ENCODE measurements at places on chromosomes 1 and 21. TPM values are rescaled to one million over a fixed set of nuclear protein-coding genes. Genes with fewer than 3 reads are reported as not detected.

DNAJC28 gene
- 2.6 TPM for total RNA-seq

- no peak overlapping the region for H3K27ac ChIP-seq
- no peak for DNase-seq
- no peaks in the 10 kb centered on the region for H3K36me3 ChIP-seq
- no peaks in the 10 kb centered on the region for H3K27me3 ChIP-seq
- H3K4me1 ChIP-seq, result peaks cover 4% of the 10 kb centered on the region
Measured at GRCh38 chr1:172487550-172487949, 43.7 kb upstream of the PIGC start.

GRCh38 chr1:201585093-201585483, 46.2 kb downstream of the NAV1 start:
- no peak overlapping the region for H3K27ac ChIP-seq
- H3K36me3 ChIP-seq, result no peaks in the 10 kb centered on the region
- peaks cover 4% of the 10 kb centered on the region for H3K27me3 ChIP-seq
- H3K4me1 ChIP-seq, result peaks cover 15% of the 10 kb centered on the region

- H3K36me3 ChIP-seq, result no peaks in the 10 kb centered on the region
- no peak overlapping the region for H3K4me3 ChIP-seq
- peak; percentile 38 for DNase-seq
- H3K27me3 ChIP-seq, result peaks cover 31% of the 10 kb centered on the region
- no peak overlapping the region for H3K27ac ChIP-seq
- peaks cover 46% of the 10 kb centered on the region for H3K4me1 ChIP-seq
Measured at GRCh38 chr1:111904478-111905218, 84.8 kb downstream of the KCND3 start.

HSPA6 gene
- total RNA-seq, result 0.22 TPM

CAMK1G gene
- total RNA-seq, result 0.50 TPM

FLG2 gene
- not detected for total RNA-seq

DNA sequence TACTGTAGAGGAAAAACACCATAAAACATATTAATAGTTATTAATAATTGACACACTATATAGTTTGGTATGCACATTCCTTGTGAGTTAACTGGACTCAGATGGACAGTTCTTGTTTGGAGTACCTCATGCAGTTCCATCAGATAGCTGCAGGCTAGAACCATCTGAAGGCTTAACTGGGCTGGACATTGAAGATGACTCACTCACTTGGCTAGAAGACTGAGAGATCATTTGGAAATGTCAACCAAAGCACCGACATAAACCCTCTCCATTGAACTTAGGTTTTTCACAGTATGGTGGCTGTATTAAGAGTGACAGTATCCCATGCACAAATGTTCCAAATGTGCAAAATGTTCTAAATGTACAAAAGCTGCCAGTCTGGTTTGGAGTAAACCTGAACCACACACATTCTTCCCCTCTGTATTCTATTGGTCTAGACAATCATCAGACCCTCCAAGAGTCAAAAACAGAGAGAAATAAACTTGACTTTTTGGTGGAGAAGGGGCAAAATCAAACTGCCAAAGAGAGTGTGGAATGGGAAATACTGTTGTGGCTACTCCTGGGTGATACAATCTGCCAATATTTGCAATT, 708.4 kb downstream of the KCNT2 start:
- no peak overlapping the region for H3K27ac ChIP-seq
- DNase-seq, result no peak
- H3K36me3 ChIP-seq, result no peaks in the 10 kb centered on the region
- no peak overlapping the region for H3K4me3 ChIP-seq
- H3K4me1 ChIP-seq, result peaks cover 6% of the 10 kb centered on the region

- H3K36me3 ChIP-seq, result peaks cover 10% of the 10 kb centered on the region
- peaks cover 16% of the 10 kb centered on the region for H3K4me1 ChIP-seq
- peak; percentile 95 for DNase-seq
- H3K4me3 ChIP-seq, result peak within 1 kb of the TSS; percentile 80
Measured at GRCh38 chr1:26959722-26960624, at the start of gene KDF1. Gene KDF1 (minus strand): TSS chr1:26960468. CDS start chr1:26952380, 8,088 bp downstream.

GRCh38 chr1:206723805-206724472, 39.2 kb downstream of the MAPKAPK2 start:
- DNase-seq, result no peak
- H3K4me1 ChIP-seq, result peaks cover 26% of the 10 kb centered on the region
- H3K27ac ChIP-seq, result peak overlapping the region; percentile 78
- no peak overlapping the region for H3K4me3 ChIP-seq

TDRD5 gene
- total RNA-seq, result 0.66 TPM

DNA sequence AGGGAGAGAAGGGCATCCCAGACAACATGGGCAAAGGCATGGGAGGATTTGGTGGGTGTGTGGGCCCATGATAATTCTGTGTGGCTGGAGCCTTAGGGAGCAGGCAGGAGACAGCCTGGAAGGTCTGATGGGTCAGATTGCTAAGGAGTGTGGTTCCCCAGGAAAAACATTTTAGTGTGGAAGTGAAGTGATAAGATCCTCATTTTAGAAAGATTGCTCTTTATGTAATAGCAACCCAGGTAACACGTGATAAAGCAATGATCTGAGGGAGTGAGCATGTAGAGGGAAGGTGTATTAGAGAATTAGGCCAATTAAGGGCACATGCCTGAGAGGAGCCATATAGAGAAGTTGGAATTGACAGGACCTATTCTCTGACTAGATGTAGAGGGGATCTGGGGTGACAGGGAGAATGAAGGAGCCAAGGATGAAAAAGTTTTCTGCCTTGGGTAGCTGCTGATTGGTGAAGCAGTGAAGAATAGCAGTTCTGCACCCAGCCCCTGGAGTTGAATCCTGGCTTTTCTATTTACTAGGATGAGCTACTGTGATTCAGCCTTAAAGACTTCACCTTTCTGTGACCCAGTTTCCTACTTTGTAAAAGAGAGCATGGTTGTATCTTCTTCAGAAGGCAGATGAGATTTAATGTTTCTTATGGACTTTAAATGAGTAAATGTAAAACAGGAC, 18.7 kb upstream of the SLAMF6 start:
- no peak overlapping the region for H3K27ac ChIP-seq
- H3K36me3 ChIP-seq, result no peaks in the 10 kb centered on the region
- no peaks in the 10 kb centered on the region for H3K4me1 ChIP-seq
- DNase-seq, result no peak
- H3K27me3 ChIP-seq, result no peaks in the 10 kb centered on the region

TSACC gene
- 2.7 TPM for total RNA-seq

DNA sequence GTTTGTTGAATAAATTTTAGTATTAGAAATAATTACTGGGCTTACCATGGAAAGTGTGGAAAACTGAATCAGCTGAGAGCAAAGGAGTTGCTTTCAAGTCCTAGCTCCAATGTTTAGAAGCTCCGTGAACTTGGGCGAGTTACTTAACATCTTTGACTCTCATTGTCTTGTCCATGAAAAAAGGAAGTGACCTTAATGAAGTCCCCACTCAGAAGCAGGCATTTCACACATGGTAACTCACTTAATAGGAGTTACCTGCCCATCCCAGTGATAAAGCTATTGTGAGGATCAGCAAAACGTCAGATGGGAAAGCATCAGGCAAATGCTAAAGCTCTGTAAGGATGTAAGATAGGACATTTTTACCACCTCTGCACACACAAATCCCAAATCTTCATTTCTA, 34.0 kb upstream of the GADD45A start:
- no peaks in the 10 kb centered on the region for H3K27me3 ChIP-seq
- no peaks in the 10 kb centered on the region for H3K36me3 ChIP-seq
- H3K4me1 ChIP-seq, result peaks cover 13% of the 10 kb centered on the region

All from WTC11 (cell line).